Stimulated activated CD4-positive, alpha-beta T cell treated with anti-CD3 and anti-CD28 coated beads, Interleukin-4, amount 100 ng/mL, for 48 hours (primary cell): ENCODE measurements at places on chromosomes 16 and 17.

DNA sequence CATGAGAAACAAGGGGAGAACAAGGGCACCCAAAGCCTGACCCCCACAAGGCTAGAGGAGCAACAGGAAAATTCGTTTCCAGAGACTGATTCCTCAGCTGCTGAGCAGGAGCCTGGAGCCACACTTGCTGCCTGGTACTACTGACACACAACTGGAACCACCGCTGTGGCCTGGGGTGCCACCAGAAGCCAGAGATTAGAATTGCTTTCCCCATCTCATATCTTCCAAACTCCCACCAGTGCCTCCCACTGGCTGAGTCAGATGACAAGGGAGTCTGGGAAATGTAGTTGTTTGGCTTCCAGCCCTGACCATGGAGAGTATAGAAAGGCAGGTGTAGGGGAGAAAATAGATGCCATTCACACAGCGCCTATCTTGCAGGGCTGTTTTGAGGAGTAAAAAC, 4.1 kb upstream of the TMEM11 start:
- peak; percentile 22 for DNase-seq

- DNase-seq, result peak; percentile 55
Measured at GRCh38 chr17:5706577-5707210, 122.4 kb upstream of the NLRP1 start.

DNA sequence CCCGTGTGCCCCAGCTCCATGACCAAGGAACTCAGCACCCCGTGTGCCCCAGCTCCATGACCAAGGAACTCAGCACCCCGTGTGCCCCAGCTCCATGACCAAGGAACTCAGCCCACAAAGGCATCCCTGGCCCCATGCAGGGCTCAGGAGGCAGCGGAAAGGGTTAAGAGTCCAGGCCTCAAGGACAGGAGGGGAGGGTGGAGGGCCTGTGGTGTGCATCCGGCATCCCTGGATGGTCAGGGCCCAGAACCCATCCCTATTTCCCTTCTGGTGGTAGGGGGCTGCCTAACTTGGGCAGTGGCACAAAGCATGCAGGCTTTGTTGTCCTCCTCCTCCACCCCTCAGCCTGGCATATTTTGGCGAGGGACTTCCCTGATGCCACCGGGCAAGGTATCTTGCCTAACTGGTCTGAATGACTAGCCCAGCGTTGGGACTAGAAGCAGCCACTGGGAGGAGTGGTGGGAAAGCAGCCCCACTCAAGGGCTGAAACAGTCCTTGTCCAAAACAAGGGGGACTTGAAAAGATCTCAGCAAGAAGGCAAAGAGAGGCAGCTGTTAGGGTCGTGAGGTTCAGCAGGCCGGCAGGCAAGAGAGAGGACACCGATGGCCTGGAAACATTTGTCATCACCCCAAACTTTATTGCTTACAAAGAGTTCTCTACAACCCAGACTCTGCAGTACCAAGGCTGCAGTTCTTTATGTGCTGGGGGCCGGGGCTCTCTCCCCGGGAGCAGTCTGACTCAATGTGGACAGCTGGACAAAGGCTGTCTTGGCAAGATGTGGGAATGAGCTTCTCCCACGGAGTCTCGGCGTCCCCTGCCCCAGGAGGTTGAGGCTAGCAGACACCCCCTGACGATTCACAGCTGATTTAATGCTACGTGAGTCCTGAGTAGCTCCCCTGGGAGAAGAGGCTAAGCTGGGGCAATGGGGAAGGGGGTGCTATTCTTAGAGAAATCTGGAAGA, 902 bp upstream of the SPATA32 start:
- no peak for DNase-seq

GRCh38 chr16:56343661-56344517, 81.5 kb downstream of the AMFR start:
- DNase-seq, result no peak

DNA sequence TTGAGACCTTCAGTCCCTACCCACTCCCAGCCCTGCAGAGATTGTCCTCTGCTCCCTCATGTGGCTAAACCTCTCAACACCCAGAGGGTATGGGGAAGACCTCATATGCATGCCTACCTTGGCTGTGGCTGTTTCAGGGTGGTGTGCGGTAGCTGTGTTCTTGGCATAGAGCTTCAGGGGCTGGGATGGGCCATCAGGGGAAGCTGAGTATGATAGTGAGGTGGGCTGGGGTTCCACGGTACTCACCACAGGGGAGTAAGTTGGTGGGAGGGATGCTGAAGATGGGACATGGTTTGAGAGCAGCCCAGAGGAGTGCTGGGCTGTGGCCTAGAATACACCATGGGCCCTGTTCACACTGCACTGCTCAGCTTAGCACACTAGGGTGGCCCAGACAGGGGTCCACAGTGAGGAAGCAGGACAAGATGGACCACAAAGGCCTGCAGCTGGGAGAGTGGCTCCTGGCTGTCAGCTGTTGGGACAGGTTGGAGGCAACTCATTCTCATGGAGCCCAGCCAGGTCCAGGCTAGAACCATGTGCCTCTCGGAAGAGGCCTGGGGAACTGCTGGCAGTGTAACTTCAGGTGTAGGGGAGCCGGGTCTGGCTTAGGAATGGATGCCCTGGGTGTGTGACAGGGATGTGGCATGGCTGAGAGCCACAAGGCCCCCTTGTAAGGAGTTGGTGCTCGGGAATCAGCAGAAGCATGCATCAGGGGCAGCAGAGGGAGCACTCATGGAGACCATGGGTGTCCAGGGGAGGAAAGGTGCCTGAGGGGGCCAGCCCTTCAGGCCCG, 3.1 kb downstream of the MFAP4 start:
- no peak for DNase-seq
